ENCODE measurements at places on chromosomes 6 and 20.

- no peak for DNase-seq
Observed at GRCh38 chr6:11665604-11666326, 112.8 kb downstream of the ADTRP start.

DNA sequence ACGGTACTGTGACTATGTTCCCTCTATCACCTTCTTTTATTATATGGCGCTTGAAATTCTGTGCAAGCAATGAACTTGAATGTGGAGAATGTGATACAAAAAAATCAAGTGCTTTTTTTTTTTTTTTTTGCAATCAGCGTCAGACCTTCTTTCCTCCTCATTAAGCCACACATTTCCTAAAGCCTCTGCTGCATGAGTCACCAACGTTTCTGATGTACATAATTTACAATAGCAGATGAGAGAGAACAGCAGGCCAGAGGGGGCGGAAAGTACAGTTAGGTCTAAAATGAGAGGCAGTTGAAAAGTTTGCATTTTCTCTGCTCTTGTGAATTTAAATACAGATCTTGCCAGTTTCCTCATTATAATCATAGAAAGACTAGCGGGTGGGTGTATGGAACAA is 114.6 kb upstream of the RIPOR2 start:
- peak; percentile 41 for DNase-seq

DNA sequence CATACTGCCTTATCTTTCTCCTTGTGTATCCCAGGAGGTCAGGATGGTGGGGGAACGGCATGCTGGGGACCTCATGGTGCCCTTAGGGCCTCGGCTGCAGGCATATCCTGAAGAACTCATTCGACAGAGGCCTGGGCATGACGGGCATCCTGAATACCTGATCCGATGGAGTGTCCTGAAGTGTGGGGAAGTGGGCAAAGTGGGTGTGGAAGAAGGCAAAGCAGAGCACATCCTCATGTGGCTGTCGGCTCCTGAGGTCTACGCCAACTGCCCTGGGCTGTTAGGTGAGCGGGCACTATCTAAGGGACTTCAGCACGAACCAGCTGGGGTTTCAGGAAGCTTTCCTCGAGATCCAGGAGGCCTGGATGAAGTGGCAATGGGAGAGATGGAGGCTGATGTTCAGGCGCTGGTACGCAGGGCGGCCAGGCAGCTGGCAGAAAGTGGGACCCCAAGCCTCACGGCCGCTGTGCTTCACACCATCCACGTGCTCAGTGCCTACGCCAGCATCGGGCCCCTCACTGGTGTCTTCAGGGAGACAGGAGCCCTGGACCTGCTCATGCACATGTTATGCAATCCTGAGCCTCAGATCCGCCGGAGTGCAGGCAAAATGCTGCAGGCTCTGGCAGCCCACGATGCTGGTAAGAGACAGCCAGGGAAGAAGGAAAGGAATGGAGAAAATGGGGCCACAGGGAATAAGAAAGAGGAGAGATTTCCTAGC is 2.4 kb downstream of the CUL9 start:
- no peak for DNase-seq

DNA sequence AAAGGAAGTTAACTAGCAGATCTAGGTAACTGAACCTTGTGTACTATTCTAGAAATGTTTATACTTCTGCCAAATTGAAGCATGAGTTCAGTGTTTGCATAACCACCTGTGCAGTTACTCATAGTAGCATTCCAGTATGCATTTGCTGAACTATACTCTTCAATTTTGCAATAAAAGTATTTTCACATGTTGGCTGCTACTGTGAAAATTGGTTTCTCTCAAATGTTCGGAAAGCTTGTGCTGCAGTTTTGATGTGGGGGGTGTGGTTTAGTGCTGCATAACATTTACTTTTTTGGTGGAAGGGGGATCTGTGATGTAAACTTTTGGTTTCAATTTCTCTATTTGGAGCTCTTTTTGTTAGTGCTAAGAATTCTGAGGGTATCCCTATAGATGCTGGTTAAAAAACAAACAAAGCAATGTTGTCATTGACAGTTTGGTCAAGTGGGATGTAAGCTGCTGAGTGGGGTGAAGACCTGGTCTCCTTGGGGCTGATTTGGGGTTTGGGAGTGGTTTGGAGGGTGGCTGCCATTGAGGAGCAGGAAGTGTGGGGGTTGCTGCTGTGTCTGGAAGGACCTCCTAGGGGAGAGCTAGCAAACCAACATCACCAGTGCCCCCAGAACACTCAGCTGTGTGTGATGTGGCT is 87.8 kb downstream of the CARMIL1 start:
- DNase-seq, result no peak

DNA sequence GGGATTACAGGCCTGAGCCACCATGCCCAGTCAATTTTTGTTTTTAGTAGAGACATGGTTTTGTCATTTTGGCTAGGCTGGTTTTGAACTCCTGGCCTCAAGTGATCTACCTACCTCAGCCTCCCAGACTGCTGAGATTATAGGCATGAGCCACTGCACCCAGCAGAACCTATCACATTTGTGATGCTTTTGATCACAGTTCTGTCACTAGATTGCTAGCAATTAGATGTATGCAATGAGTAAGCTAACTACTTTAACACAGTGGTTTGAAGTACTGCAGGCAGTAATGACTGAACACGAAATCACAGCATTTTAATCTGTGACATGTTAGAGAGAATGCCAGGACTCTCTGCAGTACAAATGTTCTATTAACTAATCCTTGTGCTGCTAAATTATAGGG is 19.6 kb upstream of the SAMHD1 start:
- no peak for DNase-seq

DNA sequence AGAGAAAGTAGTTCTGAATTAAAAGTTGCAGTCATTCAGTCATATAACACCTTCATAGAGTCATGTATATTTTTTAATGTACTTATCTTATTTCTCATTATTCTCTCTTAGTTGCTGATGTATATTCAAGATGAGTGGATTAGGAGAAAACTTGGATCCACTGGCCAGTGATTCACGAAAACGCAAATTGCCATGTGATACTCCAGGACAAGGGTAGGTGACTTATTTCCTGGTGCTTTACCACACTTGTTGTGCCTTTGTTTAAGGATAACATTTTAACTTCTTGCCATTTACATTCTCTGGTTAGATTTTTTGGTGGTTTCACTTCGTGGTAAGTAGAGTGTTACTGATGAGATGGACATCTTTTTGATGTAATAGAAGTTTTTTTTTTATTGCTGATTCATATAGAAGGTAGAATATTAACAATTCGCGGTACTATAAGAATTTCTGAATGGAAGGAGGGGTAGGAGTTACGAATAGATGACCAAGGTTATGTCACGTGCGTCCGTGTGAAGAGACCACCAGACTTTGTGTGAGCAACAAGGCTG is 120.5 kb downstream of the NCOA3 start:
- no peak for DNase-seq

- no peak for DNase-seq
Observed at GRCh38 chr6:74785236-74785635, 420.6 kb downstream of the COL12A1 start.

- DNase-seq, result no peak
Observed at GRCh38 chr6:161542346-161542980, 268.6 kb upstream of the AGPAT4 start.

DNA sequence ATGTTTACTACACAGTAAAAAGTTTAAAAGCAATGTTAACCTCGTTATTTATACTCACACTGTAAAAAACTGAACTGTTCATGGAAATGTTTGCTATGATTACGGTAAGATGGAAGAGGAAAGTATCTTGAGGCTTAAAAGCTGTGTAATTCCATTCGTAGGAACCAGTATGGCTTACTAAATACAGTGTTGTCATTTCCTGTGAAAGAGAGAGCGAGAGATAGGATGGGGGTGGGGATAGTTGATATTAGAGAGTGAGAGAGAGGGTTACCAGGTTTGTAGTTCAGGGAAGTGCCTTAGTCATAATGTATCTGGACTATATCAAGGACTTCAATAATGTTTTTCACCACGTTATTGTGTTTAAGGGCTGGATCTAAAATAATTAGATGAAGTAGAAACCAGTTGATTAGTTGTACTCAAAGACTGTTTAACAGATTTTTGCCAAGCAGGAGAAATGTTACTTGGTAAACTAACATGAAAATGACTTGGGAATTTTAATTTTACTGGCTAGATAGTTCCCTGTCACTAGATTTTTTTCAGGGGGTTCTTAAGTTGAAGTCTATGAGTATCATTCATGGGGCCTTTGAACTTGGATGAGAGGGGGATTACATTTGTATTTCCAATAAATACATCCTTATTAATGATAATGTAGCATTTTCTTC is 30.4 kb downstream of the AFDN start:
- DNase-seq, result no peak

- no peak for DNase-seq
Observed at GRCh38 chr6:166955121-166955864, 1.1 kb downstream of the RNASET2 start.

DNA sequence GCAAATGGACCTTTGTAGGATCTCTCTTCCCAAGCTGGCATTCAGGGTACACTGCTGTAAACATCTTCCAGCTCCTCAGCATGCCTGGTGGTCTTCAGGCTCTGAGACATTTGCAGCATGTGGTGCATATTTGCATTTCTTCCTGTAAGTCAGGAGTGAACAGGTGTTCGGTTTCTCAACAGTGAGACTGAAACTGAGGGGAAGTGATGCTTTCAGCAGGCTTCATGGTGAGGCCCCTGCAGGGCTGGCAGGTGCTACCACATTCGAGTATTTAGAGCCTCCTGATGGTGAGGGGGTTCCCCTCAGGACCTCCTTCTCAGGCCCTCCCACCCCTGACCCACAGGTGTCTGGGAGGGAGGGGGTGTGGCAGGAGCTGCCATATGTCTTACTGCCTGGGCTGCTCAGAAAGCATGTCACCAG is 15.1 kb downstream of the MYBL2 start:
- DNase-seq, result no peak

DNA sequence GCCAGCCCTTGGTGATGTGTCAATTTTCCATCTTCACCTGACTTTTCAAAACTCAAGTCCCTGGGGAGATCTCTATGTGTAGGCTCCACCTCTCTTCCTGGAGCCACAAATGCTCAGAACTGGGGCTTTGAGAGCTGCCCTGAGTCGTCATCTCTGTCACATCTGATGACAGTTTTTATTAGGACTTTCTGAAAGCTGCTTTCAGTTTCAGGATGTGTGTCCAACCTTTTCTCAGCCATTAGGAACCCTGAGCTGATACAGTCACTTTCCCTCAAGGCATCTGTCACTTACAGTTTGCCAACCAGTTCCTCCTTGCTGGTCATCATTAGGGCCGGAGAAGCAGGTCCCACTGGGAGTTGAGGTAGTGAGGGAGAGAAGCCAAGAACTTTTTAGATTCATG is 365.9 kb upstream of the CHD6 start:
- no peak for DNase-seq

DNA sequence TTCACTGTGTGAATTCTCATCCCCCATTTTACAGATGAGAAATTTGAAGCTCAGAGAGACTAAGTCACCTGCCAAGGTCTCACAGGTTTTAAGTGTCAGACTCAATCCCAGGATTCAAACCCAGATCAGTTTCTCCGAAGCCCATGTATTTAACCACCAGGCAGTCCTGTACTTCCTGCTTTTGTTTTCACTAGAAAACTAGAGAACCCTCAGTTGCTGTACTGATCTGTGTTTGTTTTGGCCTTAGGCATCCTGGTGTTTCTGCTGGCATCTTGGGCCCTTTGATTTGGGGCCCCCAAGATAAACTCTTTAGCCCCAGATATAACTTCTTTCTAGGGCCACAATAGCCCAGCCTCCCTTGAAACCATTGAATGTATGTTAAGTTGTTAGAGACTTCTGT is 36.5 kb downstream of the PPP1R16B start:
- no peak for DNase-seq

DNA sequence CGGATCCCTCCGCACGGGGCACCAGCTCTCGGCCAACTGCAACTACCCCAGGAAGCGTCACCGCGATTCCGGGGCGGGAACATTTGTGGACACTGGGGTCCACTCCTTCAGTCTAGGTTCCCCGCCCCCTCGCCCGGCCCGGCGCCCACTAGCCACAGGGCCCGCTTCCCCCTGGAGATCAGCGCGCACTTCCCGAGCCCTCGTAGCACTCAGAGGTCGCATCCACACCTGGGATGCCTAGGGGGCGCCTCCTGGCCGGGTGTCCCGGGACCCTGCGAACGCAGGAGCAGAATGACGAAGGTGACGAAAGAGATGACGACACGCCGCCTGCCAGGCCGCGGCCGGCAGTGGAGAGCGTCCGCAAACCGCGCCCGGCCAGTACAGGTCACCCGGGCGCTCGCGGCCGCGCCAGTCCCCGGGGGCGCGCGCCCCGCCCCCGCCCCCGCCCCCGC is 309 bp upstream of the AIG1 start:
- no peak for DNase-seq

GRCh38 chr20:35651958-35652357 is 12.7 kb downstream of the CPNE1 start:
- DNase-seq, result no peak

- no peak for DNase-seq
Observed at GRCh38 chr6:150689900-150690590, 90.4 kb downstream of the PLEKHG1 start.

DNA sequence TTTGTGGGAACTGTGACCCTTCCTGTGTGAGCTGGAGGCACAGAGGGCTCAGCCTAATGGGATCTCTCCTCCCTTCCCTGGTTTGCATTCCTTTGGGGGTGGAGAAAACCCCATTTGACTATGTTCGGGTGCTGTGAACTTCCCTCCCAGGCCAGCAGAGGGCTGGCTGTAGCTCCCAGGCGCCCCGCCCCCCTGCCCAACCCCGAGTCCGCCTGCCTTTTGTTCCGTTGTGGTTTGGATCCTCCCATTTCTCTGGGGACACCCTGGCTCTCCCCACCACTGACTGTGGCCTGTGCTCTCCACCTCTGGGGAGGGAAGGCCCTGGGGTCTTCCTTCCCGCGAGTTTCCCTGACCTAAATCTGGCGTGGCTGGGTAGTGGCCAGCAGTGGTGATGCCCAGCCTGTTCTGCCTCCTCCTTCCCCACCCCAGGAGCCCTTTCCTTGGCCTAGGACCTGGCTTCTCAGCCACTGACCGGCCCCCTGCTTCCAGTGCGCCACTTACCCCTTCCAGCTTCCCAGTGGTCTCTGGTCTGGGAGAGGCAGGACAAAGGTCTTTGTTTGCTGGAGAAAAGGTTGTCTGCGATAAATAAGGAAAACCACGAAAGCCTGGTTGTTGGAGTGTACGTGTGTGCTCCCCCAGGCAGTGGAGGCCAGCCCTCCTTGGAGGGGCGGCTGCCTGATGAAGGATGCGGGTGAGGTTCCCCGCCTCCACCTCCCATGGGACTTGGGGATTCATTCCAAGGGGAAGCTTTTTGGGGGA is 4.9 kb downstream of the VEGFA start:
- no peak for DNase-seq

DNA sequence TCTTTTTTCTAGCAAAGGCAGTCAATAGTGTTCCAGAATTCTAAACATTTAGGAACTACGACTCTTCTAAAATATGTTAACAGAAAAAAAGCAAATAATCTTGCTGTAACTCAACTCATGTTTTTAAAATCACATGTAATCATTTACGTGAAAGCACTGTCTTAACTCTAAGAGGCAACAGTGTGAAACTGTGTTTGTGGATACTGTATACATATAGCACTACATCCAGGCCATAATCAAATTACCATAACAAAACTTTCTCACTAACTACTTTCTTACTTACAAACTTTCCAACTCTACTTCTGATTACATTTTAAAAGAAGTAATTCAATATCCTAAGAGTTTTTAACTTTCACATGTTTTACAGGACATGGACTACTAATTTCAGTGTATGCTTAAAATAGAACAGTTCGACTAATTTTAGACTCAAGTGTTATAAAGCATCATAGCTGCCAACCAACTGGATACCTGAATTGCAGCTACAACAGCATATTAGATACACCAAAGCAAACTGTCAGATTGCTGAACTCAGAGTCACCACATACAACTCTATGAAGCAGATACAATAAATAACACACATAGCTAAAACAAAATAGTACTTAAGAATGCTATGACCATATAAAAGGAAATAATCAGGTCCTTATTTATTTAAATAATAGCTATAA is 121.6 kb upstream of the BEND6 start:
- DNase-seq, result no peak

- DNase-seq, result no peak
Observed at GRCh38 chr20:37823296-37823980, 79.5 kb upstream of the VSTM2L start.

Measured in BJ (cell line).